Activated naive CD4-positive, alpha-beta T cell treated with Interleukin-2 at 50 U/mL for 16 hours (primary cell): ENCODE measurements at places on chromosomes 3 and 15.

- DNase-seq = no peak
Measured at GRCh38 chr3:45506084-45506483, 88.5 kb upstream of the LIMD1 start.

GRCh38 chr3:14718539-14718938 lies 43.6 kb downstream of the C3orf20 start:
- no peak for DNase-seq

GRCh38 chr15:66703540-66703941 lies 1.5 kb downstream of the SMAD6 start:
- peak; percentile 2 for DNase-seq

DNA sequence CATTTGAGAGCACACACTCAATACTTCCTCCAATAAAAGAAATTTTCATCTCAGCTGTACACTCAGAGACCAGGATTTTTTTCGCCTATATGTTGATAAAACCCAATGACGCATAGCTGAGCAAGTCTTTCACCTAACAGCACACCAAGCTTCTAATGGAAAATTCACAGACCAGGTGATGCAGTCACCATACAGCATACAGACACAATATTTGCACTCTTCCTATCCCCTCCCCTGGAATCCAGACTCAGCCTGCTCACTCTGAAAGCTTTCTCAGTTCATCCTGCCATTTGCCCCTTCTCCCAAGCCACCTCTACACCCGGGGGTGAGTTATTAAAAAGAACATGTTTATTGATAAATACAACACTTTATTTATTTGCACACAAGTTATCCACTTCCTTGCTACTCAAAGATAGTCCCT lies 1.7 kb downstream of the TBC1D5 start:
- DNase-seq = no peak

- DNase-seq = no peak
Measured at GRCh38 chr15:99268431-99268830, 17.1 kb downstream of the LRRC28 start.

DNA sequence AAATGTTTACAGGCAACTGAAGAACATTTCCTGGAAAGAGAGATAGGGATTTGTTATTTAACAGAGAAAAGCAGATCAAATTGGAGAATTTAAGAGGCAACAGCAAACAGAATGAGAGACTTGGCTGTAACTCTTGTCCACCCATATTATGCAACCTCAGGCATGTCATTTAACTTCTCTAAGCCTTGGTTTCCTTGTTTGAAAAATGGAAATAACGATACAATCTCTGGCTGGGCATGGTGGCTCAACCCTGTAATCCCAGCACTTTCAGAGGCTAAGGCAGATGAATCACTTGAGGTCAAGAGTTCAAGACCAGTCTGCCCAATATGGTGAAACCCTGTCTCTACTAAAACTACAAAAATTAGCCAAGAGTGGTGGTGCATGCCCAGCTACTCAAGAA lies 23.7 kb downstream of the ARRDC4 start:
- DNase-seq = no peak

DNA sequence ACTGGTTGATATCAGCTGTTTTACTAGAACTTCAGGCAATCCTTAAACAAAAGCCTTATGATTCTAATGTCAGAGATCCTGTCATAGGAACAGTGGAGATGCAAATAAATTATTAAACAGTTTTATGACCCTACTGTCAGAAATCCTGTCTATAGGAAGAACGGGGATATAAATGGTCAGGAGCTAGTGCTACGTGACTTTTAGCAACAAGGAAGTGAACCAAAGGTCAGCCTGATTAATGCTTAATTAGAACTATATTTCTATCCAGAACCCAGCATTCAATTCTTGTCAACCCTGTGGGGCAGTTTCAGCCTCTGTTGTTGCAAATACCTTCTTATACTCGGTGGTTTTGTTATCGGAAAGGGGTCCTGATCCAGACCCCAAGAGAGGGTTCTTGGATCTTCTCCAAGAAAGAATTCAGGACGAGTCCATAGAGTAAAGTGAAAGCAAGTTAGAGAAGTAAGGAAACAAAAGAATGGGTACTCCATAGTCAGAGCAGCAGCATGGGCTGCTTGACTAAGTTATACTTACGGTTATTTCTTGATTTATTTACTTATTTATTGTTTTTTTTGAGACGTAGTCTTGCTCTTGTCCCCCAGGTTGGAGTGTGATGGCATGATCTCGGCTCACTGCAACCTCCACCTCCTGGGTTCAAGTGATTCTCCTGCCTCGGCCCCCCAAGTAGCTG lies 59.9 kb upstream of the RNU6-1 start:
- no peak for DNase-seq

GRCh38 chr3:61914276-61914675 lies 352.9 kb downstream of the PTPRG start:
- DNase-seq = no peak

- DNase-seq = no peak
Measured at GRCh38 chr3:69970827-69971226, 28.7 kb upstream of the SAMMSON start.
